ENCODE measurements at places on chromosomes 6 and 20.
A peak's percentile ranks its signal among the peaks of the same experiment; 100 is the strongest.

GRCh38 chr20:45852326-45852725 is 4.9 kb downstream of the ACOT8 start:
- DNase-seq, result no peak

DNA sequence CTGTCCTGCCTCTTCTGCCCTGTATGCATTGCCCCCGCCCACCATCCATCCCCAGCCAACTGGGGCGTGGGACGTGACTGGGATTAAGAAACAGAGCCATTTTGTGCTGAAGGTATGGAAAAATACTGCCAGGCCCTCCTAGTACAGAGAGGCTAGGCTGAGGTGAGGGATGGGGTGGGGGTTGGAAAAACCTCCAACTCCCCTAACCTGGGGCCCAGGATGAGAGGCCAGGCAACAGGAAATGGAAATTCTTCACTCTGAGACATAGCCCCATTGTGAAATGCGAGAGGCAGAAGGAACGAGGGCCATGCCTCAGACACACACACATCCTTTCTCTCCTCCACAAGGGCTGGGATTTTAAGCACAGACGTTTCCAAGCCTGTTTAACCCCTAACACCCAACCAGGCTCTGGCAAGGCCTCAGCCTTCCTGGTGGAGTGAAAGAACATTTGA is 19.9 kb downstream of the KCNK5 start:
- DNase-seq, result no peak

DNA sequence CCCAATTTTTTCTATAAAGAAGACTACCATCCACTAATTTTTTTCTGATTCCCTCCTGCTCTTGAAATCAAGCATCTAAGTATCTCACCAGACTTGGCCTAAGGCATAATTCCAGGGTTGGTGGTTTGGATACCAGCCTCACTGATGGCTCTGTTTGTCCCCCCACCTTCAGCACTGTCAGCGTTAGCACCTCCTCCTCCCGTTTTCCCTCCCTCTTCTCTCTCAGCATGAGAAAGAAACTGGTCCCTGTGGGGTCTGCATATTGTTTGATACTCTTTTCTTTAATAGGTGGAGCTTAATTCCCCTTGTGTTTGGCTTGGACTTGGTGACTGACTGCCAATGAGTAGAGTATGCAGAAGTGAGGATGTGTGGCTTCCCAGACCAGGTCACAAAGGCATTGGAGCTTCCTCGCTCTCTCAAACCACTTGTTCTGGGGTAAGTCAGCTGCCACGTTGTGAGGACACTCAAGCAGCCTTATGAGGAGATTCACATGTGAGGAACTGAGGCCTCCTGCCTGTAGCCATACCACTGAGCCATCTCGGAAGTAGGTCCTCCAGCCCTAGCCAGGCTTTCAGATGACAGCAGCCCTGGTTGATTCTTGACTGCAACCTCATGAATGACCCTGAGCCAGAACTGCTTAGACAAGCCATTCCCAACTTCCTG is 65.2 kb downstream of the RIOK1 start:
- no peak for DNase-seq

GRCh38 chr6:52086741-52087140 is 672 bp downstream of the PKHD1 start:
- no peak for DNase-seq

DNA sequence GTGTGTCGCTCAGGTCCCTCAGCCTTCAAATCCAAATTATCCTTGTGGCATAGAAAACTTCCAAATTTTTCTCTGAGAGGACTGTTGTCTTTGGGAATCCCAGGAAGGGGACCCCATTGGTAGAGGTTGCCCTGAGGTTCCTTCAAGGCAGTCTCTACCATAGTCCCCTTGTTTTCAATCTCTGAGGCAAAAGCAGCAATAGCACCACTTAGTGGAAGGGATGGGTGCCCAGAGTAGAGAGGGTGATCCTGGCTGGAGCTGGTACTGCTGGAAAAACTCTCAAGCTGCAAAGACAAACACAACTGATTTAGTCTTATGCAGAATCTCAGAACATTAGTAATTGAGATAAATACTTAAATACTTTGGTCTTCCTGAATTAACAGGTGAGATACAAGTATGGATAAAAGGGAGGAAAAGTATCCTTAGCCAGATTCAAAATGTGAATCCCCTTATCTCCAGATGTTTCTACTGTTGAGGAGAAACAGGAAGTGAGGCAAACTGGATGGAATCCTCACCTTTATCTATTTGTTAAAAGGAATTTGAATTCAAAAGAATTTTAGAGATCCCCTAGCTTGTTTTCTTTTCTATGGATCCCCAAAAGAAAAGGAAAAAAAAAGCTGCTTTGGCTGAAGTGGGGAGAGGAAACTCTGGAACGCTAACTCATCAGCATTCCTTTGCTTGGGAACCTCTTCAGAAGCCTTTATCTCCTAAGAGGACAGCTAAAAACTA is 13.4 kb downstream of the ZNF318 start:
- DNase-seq, result no peak

DNA sequence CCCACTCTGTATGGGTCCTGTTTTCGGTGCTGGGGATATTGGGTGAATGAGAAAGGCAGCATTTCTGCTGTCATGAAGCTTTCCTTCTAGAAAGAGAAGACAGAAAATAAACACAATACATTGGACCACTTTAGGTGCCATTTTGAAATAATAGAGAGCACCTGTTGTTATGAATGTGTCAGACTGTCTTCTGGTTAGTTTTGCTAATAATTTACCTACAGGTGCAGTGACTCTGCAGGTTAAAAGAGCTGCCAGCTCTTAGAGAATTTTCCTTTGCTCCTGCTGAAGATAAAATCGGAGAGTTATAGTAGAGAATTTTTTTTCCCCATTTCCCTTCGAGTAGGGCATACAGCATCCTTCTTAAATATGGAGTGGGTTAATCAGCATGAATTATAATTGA is 21.9 kb upstream of the GCLC start:
- no peak for DNase-seq

- no peak for DNase-seq
These were observed 17.3 kb downstream of the EEF1E1 start for GRCh38 chr6:8085053-8085511.

GRCh38 chr20:25706793-25707192 is 10.1 kb upstream of the ZNF337 start:
- DNase-seq, result no peak

GRCh38 chr6:20839630-20840029 is 305.4 kb downstream of the CDKAL1 start:
- no peak for DNase-seq

DNA sequence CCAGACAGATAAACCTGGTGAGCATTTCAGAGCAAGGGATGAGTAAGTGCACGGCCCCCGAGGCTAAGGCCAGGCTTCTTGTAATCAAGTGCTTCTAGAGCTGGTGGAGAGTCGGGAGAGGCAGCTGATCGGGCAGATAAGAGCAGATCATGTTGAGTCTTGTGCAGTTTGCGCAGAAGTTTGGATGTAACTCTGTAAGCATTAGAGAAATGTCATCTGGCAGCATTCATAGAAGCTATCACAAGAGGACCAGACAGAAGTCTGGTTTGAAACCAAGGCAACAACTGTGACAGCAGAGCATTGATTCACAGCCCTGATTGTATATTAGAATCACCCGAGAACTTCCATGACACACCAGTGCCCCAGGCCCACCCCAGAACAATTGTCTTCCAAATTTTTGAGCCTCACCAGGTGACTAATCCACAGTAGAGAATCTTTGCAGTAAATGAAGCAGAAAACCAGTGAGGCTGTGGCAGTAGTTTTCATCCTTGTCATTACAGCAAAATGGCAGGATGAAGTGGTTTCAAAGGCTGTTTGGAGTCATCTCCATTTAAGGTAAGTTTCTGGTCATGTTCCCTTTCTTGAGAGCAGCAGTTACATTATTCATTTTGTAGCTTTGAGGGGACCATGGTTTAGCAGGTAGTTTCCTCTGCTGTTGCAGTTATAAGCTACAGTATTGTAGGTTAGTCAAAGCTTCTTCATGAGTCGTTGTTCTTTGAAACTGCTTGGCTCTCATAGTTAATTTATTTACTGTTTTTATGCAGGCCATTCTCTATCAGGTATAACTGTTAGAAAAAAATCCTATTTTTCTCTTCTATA is 84.1 kb downstream of the RNF217 start:
- peak; percentile 49 for DNase-seq

DNA sequence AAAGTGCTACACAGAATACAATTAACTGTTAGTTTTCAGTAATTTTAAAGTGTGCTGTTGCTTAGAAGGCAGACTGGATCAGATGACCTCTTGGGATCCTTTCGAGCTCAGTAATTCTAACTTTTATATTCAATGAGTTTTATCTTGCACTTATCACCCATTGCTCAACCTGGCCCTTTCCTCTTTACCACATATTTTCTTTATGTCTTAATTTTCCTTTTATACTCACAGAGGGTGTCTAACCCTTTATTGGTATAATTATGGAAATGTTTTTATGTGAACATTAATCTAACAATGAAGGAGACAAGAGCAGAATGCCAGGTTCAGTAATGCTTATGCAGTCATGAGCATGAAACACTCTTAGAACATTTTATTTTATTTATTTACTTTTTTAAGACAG is 39.7 kb upstream of the CARMIL1 start:
- no peak for DNase-seq

GRCh38 chr20:1033751-1034414 is 31.8 kb upstream of the RSPO4 start:
- no peak for DNase-seq

- no peak for DNase-seq
These were observed 1.7 kb upstream of the GMPR start for GRCh38 chr6:16236631-16237199.

DNA sequence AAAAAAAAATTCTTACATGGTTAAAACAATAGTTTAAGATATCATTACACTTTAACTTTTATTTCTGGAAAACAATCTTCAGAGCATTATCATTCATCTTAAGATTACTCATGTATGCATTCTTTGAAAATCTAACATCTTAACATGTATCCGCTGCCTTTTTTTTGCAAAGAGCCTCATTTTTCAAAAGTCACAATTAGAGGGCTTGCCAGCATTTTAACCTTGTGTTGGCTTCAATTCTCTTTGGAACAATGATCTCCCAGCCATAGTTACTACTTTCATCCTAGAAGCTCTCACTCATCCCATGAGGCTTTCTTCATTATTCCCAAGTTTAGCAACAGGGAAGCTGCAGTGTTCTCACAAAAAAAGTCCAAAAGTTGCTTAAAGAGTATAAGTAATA is 330.8 kb downstream of the BCKDHB start:
- no peak for DNase-seq

DNA sequence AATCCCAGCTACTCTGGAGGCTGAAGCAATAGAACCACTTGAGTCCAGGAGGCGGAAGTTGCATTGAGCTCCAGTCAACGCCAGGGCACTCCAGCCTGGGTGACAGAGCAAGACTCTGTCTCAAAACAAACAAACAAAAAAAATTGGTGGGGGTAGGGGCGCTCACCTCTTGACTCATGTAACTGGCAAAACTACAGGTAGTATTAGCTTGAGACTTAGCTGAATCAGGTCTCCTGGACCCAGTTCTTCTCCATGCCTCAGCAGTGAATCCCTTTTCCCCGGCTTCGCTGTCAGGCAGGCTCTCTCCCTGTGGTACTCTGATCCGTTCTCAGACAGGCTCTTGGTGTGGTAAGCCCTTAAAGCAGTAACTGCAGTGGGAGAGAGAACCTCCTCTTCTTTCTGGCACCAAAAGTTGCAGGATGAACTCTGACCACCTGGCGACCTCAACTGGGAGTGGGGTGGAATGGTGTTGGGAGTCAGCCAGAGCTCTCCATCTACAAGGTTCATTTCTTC is 12.9 kb downstream of the SLC9A8 start:
- DNase-seq, result no peak

DNA sequence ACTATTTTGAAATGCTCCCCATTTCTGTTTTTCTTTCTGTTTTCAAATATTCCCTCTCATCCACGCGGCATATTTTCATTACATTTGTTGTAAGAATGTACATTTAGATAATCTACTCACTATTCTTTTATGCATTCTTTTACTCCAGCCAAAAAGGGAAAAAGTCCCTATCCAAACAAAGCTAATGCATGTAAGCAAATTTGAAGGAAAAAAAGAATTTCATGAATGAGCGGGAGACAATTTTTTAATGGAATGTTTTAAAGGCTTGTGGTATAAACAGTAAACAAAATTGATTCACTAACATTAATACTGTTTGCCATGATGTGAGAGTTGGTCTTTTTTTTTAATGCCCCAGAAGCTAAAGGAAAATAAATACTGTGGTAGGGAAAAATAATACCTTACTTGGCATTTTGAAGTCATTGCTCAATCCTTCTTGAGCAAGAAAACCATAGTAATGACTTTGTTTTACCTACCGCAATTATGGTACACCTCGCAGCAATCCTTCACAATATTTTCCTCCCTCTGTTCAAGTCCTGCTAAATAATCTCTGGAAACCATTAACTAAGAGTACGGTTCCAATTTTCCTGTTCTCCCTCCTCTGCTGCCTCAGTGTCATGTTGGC is 79.0 kb downstream of the BACH2 start:
- no peak for DNase-seq

DNA sequence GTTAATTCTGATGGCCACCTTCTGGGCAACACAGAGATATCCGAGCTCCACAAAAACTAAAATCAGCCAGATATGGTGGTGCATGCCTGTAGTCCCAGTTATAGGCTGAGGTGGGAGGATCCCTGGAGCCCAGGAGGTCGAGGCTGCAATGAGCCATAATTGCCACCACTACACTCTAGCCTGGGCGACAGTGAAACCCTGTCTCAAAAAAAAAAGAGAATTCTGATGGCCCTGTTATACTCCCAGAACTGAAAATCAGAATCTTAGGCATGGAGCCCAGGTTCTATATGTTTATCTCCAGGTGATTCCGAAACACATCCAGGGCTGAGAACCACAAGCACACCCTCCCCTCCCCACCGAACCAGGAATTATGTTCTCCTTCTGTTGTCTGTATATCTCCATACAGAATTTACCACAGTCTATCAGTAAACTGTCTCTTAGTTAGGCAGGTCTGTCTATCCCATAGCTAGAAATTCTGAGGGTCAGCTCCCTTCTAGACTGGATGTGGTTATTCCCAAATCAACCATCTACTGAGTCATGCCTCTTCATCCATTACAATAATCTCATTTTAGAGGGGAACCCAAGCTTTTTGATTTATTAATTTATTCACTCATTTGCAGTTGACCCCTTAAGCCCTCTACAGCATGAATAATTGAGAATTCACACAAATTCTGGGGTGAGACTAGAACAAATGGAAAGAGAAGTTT is 24.8 kb upstream of the CCND3 start:
- DNase-seq, result no peak

DNA sequence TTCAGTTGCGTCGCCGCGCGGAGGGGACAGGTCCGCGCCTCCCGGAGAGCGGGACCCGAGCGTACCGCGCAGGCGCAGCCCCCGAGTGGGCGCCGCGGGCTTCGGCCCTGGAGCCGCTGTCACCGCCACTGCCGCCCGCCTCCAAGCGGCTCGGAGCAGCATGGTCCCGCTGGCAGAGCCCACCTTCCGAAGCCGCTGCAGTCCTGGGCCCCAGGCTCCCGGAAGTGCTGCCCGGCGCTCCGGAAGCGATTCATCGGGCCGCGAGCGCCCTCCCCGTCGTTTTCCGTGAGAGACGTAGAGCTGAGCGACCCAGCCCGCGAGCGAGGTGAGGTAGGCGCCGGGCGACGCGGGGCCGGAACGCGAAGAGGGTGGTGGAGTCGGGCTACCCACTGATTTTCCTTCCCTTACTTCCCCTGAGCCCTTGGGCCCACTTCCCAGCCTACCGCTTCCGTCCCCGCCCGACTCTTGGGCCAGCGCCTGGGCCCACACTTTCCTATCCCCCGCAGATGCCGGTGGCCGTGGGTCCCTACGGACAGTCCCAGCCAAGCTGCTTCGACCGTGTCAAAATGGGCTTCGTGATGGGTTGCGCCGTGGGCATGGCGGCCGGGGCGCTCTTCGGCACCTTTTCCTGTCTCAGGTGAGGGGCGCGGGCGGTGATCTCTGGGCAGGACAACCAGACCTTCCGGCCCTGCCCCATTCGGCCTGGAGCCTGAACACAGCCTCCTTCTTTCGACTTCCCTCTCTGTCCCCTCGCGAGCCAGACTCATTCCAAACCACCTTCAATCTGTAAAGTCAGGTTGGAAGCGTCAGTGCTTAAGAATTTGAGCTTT is at the start of the genes NFS1 and ROMO1:
TSS of gene NFS1 (minus strand) at position 226 of the 830 bp plus-strand sequence. CDS start at position 162, 64 bp downstream.
TSS of gene ROMO1 (plus strand) at position 279 of the 830 bp plus-strand sequence. CDS start at position 507, 228 bp downstream.
- peak; percentile 95 for DNase-seq

Measured in NCI-H2171 treated with DMSO at 0.1 percent for 48 hours (cell line).